ENCODE measurements at places on chromosomes 2 and 18. TPM values are rescaled to one million over a fixed set of nuclear protein-coding genes. Genes with fewer than 3 reads are reported as not detected.

The SPRED2 gene
- total RNA-seq, result 33.5 TPM

The LOXL3 gene
- total RNA-seq, result 3.1 TPM

The SLC66A3 gene
- total RNA-seq, result 17.4 TPM

The NLRC4 gene
- not detected for total RNA-seq

The DCC gene
- total RNA-seq, result not detected

The SLC35F6 gene
- total RNA-seq, result 39.1 TPM

The ERICH2 gene
- total RNA-seq, result 2.0 TPM

The ARHGEF33 gene
- 1.4 TPM for total RNA-seq

The KRTCAP3 gene
- total RNA-seq, result 62.9 TPM

The SLC5A7 gene
- total RNA-seq, result not detected

The LAMA1 gene
- total RNA-seq, result not detected

The PSMA8 gene
- not detected for total RNA-seq

The INPP5D gene
- 0.74 TPM for total RNA-seq

The ITSN2 gene
- 30.4 TPM for total RNA-seq

The CDK5R2 gene
- total RNA-seq, result 0.20 TPM

The NEU2 gene
- not detected for total RNA-seq

The VSNL1 gene
- total RNA-seq, result not detected

The PTPRN gene
- not detected for total RNA-seq

DNA sequence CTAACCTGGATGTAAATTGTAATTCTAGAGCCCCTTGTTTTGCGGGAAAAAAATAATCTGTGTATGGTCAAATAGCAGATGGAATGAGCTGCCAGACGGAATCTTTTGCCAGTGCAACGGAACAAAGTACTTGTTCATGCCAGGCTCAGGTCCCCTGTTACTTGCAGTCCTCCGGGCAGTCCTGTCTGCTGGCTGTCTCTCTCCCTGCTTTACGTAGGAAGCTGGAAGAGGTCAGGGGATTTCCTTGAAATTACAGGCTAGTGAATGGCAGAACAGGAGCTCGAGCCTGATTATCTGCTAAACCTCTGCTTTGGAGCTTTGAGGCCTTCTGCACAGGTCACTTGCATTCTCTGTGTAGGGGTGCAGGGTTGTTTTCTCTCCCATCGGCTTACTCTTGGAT lies 54.8 kb downstream of the LRRFIP1 start:
- no peak for DNase-seq

GRCh38 chr2:169980001-169980400 lies 152.7 kb downstream of the UBR3 start:
- no peak for DNase-seq

DNA sequence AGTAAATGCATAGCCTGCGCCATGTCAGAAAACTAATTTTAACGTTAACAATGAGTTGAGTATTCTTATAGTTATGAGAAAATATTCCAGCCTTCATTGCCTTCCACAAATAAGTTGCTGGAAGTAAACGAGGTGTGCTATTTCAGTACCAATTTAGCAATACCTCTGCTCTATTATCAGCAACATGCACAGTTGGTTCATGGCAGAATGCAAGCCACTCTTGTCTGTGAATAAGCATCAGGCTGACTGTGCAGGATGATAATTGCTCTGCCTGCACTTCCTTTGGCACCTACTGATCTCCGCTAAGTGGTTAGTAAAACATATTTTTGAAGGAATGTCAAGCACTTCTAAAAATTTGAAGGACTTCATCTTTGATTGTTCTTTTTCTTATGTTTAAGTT lies 261.9 kb upstream of the SIX3 start:
- no peak for DNase-seq

GRCh38 chr2:44927985-44928482 lies 13.5 kb upstream of the SIX3 start:
- no peak for DNase-seq

GRCh38 chr2:187554011-187554703 lies at the start of gene TFPI:
Gene TFPI, minus strand, starts transcription at chr2:187554435. Its CDS starts 50,667 bp downstream, at chr2:187503768.
- DNase-seq, result no peak

- no peak for DNase-seq
Observed at GRCh38 chr2:33106115-33106514, 159.4 kb downstream of the LTBP1 start.

DNA sequence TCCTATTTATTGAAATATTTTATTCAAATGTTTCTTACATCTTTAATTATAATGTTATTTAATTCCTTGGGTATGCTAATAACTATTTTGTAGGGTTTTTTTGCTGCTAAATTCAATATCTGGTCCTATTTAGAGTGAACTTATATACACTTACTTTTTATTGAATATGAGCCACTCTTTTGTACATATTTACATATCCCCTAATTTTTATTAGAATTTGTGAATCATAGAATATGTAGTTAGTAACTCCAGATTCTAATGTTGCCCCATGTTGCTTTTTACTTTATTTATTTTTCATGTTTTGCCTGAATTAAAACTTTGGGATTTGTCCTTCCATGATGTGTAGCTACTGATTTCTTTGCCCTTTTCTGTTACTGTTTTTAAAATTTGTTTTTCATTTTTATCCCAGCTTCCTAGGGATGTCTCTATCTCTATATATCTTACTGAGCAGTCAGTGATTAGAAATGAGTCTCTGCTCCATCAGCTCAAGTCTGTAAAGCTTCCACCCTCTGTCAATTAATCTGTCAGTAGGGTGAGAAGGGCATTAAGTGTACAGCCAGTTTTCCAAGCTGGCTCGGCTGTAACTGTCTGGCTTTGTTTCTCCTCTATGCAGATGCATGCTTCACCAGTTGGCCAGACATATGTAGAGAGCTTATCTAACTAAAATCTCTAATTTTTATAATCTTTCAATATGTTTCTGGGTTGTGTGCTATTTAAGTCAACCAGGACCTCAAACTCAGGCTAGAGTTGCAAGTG lies 256.9 kb downstream of the CDH19 start:
- no peak for DNase-seq

DNA sequence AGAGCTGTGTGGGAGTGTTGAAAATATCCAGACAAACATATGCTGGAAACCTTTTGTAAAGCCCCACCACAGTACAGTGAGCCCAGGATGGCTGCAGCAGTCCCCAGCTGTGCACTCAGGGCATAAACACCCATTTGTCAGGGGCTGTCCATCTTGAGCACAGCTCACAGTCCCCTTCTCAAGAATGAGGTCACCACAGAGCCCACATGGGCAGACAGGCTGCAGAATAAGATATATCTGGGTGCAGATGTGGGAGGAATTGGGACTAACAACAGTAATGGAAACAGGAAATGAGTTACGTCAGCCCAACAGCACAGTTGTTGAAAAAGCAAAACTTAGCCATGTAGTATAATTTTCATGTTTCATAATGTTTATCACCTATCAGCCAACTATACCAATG lies 219.6 kb downstream of the ETAA1 start:
- DNase-seq, result no peak

GRCh38 chr2:148521181-148521580 lies 123.4 kb upstream of the EPC2 start:
- DNase-seq, result no peak

- no peak for DNase-seq
Observed at GRCh38 chr2:11963966-11964365, 217.5 kb downstream of the LPIN1 start.

GRCh38 chr18:11946756-11947155 lies 34.6 kb upstream of the IMPA2 start:
- DNase-seq, result peak; percentile 16

GRCh38 chr2:63888490-63889402 lies 47.0 kb downstream of the UGP2 start:
- peak; percentile 51 for DNase-seq

- DNase-seq, result no peak
Observed at GRCh38 chr2:239936838-239937581, 88.1 kb downstream of the NDUFA10 start.

GRCh38 chr2:151881342-151881741 lies 53.1 kb upstream of the ARL5A start:
- no peak for DNase-seq

DNA sequence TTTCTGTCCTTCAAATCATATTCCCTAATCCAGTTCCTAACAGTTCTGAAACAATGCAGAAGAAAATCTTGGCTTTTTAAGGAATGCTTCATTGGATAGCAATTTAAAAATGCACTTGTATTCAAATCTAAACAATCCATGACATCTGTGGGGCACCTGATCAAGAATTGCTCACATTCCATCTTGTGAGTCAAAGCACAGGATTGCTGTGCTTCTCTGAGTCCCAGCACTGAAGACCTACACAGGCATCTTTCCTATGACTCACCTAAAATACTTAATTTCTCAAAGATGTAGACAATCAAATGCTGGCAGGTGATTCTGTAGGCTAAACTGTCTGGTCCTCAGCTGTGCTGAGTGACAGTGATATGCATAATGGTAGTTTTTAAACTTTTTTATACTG lies 10.1 kb upstream of the ATP8B1 start:
- peak; percentile 95 for DNase-seq

GRCh38 chr2:98901291-98901690 lies 34.7 kb downstream of the CRACDL start:
- DNase-seq, result no peak

GRCh38 chr2:46145840-46146239 lies 151.4 kb upstream of the EPAS1 start:
- no peak for DNase-seq

DNA sequence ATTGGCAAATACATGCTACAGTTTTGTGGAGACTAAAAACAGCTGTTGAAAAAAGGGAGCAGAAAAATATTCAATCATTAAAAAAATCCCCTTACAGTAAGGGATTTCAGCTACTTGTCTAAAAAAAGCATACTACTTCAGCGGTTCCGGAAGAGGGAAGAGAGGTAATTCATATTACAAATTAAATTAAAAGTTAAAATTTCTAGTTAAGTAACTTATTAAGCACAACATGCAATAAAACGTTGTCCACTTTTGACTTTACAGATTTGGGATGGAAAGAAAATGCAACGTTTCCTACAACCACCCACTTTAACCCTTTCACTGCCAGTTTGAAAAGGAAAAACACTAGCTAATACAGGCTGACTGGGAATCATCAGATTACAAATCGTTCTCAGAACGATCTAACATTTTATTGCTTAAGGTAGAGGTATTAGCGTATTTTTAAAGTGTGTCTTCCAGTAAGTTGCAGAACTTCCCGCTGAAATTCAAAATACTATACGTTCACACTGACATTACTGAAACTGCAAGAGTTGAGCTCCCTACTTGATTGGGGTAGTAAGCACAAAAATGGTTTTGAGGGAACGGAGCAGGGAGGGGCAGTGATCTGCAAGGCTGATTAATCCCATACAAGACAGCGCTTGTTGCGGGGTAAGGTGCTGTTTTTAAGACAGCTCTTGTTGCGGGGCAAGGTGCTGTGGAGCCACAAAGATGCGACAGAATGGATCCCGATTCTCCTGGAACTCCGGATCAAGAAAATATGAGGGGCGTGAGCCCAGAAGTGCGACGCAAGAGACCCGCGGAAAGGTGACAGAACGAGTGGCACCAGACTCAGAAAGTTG lies 743 bp downstream of the HADHA start:
- no peak for DNase-seq

GRCh38 chr2:105882920-105883435 lies 138.3 kb downstream of the NCK2 start:
- DNase-seq, result no peak

- DNase-seq, result no peak
Observed at GRCh38 chr18:76486574-76486973, 8.5 kb downstream of the ZNF516 start.

GRCh38 chr18:11665146-11665545 lies 23.9 kb upstream of the GNAL start:
- DNase-seq, result no peak

DNA sequence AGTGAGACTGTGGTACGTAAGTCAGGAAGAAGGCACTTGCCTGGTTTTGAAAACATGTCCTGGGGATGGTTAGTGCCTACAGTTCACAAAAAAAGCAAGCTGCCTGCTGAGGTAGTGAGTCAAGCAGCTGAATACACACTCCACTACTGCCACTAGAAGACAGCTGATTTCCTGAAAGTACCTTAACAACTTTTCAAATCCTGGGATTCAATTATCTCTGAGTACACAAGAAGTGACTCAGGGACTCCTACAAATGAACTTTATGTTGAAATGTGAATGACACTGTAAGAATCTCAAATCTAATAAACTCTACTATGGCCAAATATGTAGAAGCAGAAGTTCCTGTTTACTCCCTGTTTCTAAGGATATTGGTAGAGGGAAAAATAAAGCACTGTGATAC lies 58.0 kb upstream of the ARL5A start:
- no peak for DNase-seq
